ENCODE measurements at places on chromosomes 11 and 22.

- DNase-seq: no peak
These were observed 80.6 kb downstream of the GAB2 start for GRCh38 chr11:78336877-78337553.

- no peak for DNase-seq
These were observed 3.8 kb upstream of the PIK3IP1 start for GRCh38 chr22:31295831-31296657.

GRCh38 chr11:45110562-45110961 is 35.9 kb upstream of the PRDM11 start:
- no peak for DNase-seq

DNA sequence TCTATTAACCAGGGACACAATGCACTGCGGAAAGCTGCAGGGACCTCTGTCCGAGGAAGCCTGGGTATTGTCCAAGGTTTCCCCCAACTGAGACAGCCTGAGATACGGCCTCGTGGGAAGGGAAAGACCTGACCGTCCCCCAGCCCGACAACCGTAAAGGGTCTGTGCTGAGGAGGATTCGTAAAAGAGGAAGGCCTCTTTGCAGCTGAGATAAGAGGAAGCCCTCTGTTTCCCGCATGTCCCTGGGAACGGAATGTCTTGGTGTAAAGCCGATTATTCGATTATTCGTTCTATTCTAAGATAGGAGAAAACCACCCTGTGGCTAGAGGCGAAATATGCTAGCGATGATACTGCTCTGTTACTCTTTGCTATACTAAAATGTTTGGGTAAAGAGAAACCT is 5.2 kb downstream of the BET1L start:
- no peak for DNase-seq

DNA sequence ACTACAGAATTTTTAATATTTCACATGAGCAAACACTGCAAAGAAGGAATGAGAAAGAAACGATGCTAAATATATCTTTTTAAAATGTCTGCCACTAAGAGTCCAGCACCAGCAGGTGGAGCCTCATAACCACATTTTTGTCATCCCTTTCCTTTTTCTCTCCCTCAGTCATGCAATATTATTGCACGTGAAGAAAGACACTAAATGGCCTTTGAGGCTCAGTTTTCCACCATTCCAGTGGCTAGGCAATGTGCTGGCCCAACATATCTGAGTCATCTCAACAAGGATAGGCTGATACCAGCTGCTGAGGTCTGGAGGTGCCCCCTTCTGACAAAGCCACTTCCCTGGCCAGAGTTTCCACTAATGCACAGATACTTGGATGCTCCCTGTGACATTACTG is 1.8 kb downstream of the ALKBH8 start:
- DNase-seq: no peak

- no peak for DNase-seq
These were observed 10.3 kb downstream of the MAPK8IP1 start for GRCh38 chr11:45895553-45896259.

- DNase-seq: no peak
These were observed 2.4 kb downstream of the ZDHHC24 start for GRCh38 chr11:66543263-66544107.

GRCh38 chr11:111762526-111762925 is 3.7 kb downstream of the PPP2R1B start:
- DNase-seq: no peak

- DNase-seq: no peak
These were observed 53.9 kb upstream of the HEPHL1 start for GRCh38 chr11:93967258-93967657.

GRCh38 chr11:134913999-134914590 is 502.1 kb upstream of the B3GAT1 start:
- no peak for DNase-seq

GRCh38 chr11:47361419-47361818 is 8.9 kb upstream of the MYBPC3 start:
- no peak for DNase-seq

- no peak for DNase-seq
These were observed 20.9 kb upstream of the CSNK2A3 start for GRCh38 chr11:11373934-11374333.

GRCh38 chr11:119382101-119382500 is 611 bp upstream of the USP2 start:
- no peak for DNase-seq

DNA sequence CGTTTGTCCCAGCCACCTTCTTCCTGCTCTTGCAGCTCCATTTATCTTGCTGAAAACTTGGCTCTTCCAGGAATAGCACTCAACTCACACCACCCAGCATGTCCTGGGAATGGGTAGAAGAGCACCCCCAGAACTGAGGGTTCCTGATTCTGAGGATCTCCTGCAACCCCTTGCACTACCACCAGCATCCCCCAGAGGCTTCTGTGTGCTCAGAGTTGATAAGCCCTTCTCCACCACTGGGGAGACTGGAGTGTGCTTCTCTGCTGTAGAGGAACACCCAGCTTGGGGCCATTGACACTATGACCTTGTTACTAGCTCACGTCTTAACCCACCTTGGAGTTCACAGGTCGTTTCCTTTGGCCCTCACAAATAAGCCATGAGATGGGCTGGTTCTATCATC is 121.0 kb downstream of the GRIK4 start:
- no peak for DNase-seq

GRCh38 chr11:66045177-66045639 is 3.8 kb downstream of the GAL3ST3 start:
- DNase-seq: no peak

DNA sequence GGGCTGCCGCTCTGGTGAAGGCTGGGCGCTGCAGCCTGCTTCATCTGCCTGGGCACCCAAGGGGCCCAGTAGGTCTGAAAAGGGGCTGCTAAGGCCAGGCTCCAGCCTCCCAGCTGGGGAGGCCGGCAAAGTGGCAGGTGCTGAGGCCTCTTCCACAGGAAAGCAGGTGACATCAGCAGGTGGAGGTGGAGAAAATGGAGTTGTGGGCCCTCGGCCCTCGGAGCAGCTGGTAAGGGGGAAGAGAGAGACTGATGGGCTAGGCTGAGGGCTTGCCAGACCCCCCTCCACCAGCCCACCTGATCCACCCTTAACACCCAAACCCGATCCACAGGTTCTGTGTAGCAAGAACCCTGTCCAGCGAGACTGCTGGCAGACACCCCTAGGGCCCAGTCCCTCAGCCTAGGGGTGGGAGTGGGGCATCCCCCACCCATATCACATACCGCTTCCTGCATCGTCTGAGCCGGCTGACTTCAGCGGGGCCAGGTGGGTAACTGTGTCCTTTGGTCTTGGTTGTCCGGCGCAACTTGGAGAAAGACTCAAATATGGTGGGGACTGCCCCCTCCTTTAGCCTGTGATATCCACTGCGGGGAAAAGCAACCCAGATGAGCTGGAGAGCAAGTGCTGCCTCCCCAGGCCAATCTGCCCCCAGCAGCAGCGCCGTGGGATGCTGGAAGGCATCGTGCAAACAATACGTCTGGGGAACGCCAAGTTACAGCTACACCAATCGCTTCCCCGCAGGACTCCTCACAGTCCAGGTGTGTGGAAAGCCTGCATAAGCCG is 1.5 kb downstream of the THAP7 start:
- DNase-seq: no peak

- DNase-seq: no peak
These were observed 73.0 kb downstream of the RTL6 start for GRCh38 chr22:44424867-44425693.

DNA sequence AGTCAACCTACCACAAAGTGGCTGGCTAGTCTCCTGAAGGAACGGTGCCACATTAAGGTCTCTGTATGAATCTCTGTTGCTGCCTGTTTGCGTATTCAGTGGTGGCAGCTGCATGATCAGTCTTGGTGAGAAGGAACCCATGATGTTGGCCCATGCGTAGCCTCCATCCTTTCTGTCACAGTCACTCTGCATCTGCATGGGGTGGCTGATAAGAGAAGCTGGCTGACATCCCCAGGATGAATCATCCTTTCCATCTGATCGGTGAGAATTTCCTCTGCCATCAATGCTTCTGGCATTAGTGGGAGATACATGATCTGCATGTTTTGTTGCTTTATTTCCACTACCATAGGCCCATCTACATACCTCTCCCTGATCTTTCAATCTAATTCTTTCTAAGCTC is 199.0 kb upstream of the NECTIN1 start:
- no peak for DNase-seq

DNA sequence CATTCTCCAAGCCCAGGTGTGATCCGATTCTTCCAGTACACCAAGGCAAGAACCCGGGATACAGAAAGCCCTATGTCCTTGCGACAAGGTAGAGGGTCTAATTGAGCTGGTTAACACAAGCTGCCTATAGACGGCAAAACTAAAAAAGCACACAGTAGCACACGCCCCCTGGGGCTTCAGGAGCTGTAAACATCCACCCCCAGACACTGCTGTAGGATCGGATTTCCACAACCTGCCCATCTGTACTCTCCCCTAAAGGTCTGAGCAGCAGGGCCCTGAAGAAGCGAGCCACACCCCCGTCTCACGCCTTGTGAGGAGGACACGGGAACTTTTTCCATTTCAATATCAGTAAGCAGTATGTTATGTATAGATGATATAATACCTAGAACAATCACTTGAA is 624.7 kb downstream of the BUD13 start:
- no peak for DNase-seq

Measured in esophagus squamous epithelium (tissue), 5 donors.